RWPE1 (cell line): ENCODE measurements at places on chromosomes 6 and 20.

- peak; percentile 67 for DNase-seq
Observed at GRCh38 chr6:43699564-43700186, 12.1 kb upstream of the MRPS18A start.

DNA sequence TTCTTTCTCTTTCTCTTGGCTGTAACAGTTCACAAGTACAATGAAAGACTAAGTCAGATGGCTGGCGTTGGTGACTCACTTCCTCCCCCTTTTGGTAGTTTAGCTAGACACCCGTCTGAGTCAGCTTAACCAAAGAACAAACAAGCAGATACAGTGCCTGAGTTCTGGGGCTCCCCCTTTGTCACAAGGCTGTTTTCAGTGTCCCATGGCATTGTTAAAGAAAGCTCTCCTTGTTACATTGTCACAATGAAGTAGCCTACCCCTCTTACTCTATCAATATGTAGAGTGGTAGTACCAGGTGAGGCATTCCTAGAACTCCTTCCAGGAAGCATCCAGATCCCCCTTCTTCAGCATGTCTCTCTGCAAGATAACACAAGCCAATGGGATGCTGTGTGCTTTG lies 38.6 kb downstream of the KIAA0408 start:
- DNase-seq = peak; percentile 81

DNA sequence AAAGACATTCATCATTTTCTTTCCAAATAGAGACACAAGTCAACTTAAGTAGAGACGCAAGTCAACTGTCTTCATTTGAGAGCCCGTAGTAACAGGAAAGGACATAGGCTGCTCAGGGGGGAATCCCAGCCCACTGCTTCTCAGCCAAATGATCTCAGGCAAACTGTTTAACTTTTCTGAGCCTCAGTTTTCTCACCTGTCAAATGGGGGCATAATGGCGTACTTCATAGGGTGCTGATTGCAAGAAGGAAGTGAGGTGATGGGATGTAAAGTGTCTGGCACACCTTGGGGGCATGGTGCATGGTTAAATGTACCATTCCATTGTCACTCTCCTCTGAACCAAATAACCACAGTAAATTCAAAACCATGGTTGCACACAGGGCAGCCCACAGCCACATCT lies 96.5 kb downstream of the EYA2 start:
- DNase-seq = no peak

DNA sequence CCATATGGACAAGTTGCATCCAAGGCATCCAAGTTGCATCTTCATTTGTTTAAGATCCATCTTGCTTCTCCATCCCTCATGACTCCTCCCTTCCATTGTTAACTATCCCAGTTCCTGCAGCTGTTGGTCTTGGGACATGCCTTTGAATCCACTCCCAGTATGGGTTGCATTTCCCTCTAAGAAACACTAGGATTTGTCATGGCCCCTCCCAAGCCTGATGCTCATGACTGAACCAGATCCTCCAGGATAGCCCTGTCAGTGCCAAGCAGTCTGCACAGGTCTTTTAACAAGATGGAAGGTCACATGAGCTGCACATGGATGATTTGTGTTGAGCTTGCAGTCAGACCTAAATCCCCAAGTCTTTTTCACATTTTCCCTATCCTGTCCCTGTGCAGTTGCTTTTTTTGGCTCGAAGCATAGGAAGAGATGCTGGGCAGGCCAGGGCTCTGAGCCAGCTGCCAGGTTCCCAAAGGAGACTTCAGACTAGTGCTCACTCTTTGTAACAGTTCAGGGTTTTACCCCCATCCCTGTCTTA lies 4.2 kb downstream of the PPP2R5D start:
- DNase-seq = no peak

GRCh38 chr20:50304923-50305635 lies 114.4 kb downstream of the CEBPB start:
- DNase-seq = no peak

DNA sequence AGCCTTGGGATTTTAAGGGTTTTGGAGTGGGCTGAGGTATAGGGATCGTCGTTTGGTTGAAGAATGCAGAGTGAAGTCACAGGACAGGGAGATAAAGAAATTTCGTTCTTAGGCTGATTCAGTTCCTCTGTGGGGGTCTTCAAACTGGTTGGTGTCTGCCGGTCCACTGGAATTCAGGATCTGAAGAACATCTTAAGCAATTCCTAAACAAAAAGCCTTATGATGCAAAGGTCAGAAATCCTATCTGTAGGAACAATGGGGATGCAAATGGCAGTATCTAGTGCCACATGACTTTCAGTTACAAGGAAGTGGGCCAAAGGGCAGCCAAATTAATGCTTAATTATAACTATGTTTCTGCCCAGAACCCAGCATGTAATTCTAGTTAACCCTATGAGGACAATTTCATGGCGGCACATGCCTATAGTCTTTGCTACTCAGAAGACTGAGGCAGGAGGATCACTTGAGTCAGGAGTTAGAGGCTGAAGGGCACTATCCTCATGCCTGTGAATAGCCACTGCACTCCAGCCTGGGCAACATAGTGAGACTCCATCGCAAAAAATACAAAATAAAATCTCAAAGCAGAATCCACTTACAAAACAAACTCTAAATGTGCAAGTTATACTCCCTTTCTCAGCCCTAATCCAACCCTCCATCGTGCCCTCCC lies 4.6 kb upstream of the SLC2A10 start:
- no peak for DNase-seq

DNA sequence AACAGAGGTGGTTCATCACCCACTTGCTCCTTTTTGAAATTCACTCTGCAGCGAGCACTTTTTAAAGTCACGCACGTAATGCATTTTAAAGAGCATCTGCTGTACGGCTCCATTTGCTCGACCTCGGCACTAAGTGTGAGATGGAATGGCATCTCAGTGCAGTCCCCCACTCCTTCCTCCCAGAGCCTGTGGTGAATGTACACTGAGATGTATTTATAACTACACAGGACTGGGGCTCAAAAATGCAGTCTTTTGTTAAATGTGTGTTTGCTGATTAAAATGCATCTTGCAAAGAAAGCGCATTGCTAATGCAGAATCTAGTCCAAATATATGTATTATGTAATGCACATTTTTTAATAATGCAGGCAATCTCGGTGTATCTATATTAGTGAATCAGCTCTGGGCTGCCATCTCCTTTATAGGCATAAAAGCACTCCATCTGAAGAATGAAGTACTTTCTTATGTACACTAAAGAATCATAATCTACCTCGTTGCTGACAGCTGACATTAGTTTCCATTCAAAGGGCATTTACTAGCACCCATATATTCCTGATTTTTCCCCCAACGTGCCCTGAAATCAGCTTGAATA lies 14.0 kb downstream of the GNAS-AS1 start:
- DNase-seq = no peak

- DNase-seq = no peak
Observed at GRCh38 chr20:6888736-6889395, 121.4 kb downstream of the BMP2 start.

GRCh38 chr20:44956410-44956809 lies 3.8 kb downstream of the TOMM34 start:
- no peak for DNase-seq

- DNase-seq = no peak
Observed at GRCh38 chr20:20829681-20830080, 117.2 kb upstream of the RALGAPA2 start.

GRCh38 chr6:119497988-119498727 lies 148.6 kb upstream of the MAN1A1 start:
- DNase-seq = no peak

GRCh38 chr20:50032955-50033666 lies 50.3 kb downstream of the SNAI1 start:
- DNase-seq = no peak

DNA sequence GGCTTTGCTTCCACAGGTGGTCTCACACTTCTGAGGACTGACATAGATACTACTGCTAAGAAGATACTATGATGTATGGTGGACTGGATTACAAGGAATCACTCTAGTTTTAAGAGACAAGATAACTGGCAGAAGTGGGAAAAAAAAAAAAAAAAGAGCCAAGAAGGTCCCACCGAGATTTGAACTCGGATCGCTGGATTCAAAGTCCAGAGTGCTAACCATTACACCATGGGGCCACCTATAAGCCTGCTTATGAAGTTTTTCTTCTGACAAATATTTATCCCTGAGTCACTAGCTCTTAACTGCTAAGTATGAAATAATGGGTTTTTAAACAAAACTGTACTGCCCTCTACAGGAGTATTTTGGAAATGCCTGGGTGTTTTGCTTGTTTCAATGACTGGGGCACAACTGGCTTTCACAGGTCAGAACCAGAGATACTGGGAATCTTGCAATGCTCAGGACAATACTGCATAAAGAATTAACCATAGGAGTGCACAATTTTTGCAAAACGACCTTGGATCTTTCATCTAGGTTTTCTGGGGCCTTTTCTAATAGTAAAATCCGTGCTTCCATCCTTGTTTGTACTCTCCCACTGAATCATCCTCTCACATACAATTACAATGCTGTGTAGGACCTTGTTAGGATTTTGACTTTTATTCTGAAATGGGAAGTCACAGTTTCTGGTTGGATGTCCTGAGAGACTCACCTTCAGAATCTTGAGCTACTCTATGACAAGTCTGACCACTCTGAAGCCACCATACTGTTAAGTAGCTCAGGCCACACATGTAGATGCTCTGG lies 116.3 kb downstream of the OR2B2 start:
- DNase-seq = peak; percentile 74

GRCh38 chr20:12860619-12861247 lies 148.0 kb upstream of the SPTLC3 start:
- no peak for DNase-seq

DNA sequence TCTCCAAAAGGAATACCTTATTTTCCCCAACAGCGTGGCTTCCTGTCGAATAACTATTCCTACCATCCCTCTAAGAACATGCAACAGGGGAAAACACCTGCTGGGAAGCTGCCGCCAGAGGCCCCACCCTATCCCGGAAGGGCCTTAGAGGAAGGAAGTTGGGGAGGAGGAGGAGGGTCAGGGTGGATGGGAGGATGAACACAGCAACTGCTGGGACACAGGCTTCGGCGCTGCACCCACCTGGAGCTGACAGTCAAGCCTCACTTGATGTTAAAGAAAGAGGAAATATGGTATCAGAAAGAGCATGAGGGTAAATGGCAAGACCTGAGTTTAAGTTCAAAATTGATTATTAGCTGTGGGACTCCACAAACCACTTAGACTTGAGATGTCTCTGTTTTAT lies 36.5 kb upstream of the RPS6KA2 start:
- no peak for DNase-seq

DNA sequence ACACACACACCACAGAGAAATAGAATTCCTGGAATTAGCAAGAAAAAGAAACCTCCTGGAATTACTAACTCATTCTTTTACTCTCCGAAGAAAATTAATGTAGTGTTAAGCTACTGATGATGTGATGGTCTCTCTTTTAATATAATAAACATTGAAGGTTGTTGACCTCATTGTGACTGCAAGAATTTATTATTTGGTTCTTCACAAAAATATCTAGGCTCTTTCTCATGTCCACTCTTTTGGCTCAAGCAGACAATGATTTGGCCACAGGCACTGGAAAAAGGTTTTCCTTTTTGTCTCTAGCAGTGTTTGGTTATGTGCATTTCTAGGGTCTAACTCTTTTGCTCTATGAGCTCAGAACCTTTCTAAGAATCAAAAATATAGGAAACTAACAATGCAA lies 811.9 kb downstream of the TENT5A start:
- no peak for DNase-seq

- DNase-seq = no peak
Observed at GRCh38 chr6:22222469-22222868, 74.4 kb downstream of the PRL start.

DNA sequence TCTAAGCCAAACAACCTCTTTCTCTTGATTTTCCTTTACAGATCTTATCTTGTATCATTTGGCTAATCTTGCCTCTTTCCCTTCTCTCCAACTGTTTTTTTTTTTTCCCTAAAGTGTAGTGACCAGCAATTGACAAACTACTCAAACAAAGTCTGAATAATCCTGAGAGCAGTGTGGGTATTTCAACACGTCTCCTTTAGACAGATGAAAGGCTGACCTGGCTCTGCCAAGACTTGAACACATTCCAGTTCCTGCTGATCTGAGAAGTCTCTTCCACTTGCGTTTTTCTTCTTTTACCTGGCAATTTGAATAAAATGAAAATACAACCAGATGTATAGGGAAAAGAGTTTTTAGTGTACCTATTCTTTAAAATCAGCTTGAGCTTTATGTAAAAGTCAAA lies 168.4 kb downstream of the GJA10 start:
- DNase-seq = peak; percentile 25

- DNase-seq = peak; percentile 38
Observed at GRCh38 chr6:24720131-24720603, 1.2 kb upstream of the C6orf62 start.

DNA sequence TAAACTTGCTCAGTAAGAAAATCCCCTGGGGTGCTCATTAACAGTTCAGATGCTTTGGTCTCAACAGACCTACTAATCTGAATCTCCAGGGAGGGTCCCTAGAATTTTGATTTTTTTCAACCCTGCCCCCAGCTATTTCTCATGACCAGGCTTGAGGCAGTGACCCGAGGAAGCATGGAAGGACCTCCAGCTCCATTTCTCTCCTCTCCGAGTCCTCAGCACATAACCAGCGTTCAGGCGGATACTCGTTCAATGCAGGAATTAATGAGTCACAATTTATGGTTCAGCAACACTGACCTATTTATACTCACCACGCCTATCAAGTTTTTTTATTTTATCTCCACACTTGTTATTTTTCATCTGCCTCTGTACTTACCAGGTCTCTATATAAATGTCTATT lies 369.2 kb upstream of the CDH4 start:
- DNase-seq = no peak

DNA sequence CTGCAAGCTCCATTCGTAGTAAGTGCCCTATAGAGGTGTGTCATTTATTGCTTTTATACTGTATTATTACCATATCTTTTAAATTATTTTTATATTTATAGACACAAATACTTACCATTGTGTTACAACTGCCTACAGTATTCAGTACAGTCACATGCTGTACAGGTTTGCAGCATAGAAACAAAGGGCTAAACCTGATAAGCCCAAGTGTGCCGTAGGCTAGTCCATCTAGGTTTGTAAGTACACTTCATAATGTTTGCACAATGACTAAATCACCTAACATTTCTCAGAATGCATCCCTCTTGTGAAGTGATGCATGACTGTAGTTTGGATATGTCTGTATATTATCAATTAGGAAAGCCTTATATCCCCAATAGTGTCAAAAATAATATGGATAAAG lies 122.8 kb downstream of the CLVS2 start:
- DNase-seq = peak; percentile 14

- DNase-seq = no peak
Observed at GRCh38 chr6:36594816-36595643, 868 bp downstream of the SRSF3 start.

GRCh38 chr6:110328259-110328658 lies 29.9 kb downstream of the METTL24 start:
- no peak for DNase-seq

- DNase-seq = no peak
Observed at GRCh38 chr20:20608041-20608440, 104.4 kb downstream of the RALGAPA2 start.

- no peak for DNase-seq
Observed at GRCh38 chr6:140809694-140810101, 1323.0 kb upstream of the GJE1 start.

DNA sequence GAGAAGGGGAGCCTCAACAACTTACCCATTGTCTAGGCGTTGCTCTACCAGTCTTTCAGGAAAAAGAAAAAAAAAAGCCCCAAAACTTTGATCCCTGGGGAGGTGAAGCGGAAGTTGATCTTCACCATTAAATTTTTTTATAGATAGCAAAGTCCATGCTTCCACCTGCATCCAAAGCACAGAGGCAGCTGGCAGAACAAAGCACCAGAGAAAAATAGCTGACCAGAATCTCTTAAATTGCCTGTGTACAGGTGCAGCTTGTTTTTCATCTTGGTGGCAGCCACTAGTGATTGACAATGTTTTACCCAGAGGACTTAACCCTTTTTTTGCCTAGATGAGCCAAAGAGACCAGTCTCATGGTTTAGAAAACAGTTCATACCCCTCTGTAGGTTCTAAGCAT lies 86.0 kb downstream of the MYB start:
- no peak for DNase-seq
